ENCODE measurements at places on chromosomes 16 and 17.

DNA sequence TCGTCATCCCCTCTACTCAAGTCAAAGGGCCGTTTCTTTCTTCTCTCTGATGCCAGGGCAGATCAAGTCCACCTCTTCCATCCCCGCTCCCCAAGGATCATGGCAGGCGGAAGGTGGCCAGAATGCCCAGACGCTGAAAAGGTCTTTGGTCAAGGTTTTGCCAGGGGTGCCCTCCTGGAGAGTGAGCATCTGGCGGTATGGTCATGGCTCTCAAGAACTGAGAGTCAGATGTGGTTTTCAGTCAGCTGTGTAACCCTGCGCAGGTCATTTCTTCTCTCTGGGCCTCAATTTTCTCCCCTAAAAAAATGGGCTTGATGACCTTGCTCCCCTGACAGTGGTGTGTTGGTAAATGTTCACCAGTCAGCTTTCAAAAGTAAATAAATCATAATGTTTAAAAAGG lies 12.4 kb downstream of the FOXN1 start:
- no peak for DNase-seq

DNA sequence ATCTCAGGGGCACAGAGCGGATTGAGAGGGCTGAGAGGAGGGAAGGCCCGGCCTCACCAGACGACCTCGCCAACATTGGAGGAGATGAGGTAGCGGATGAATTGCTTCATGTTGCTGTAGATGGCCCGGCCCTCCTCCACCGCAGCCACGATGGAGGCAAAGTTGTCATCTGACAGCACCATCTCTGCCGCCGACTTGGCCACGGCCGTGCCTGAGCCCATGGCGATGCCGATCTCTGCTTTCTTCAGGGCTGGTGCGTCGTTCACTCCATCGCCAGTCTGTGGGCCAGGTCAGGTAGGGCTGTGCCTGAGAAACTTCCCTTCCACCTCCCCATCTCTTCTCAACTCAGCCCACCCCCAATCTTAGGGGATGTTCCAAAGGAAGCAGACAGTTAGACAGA lies 21.1 kb upstream of the P2RX1 start:
- DNase-seq, result no peak

- no peak for DNase-seq
Observed at GRCh38 chr17:55730380-55730779, 7.7 kb upstream of the TMEM100 start.

- no peak for DNase-seq
Observed at GRCh38 chr17:4859816-4860625, 26.9 kb downstream of the MINK1 start.

- peak; percentile 4 for DNase-seq
Observed at GRCh38 chr16:9311303-9311954, 220.0 kb downstream of the HAPSTR1 start.

DNA sequence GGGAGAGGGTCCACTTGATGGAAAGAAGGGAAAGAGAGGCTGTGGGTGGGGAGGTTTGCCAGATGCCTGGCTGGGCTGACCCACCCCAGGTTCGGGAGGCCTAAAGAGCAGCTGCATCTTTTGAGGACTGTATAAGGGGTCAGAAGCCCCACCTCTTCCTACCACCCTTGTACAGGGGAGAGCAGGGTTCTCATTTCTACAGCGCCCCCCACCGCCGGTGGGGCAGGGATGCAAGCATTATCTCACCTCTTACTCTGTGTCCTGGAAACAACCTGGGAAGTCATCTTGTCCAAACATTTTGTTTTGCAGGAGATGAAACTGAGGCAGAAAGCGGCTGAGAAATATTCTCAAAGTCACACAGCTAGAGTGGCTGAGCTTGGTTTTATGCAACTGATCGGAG lies 22.5 kb upstream of the CCDC182 start:
- no peak for DNase-seq

- peak; percentile 5 for DNase-seq
Observed at GRCh38 chr16:89122322-89122851, 28.7 kb downstream of the ACSF3 start.

DNA sequence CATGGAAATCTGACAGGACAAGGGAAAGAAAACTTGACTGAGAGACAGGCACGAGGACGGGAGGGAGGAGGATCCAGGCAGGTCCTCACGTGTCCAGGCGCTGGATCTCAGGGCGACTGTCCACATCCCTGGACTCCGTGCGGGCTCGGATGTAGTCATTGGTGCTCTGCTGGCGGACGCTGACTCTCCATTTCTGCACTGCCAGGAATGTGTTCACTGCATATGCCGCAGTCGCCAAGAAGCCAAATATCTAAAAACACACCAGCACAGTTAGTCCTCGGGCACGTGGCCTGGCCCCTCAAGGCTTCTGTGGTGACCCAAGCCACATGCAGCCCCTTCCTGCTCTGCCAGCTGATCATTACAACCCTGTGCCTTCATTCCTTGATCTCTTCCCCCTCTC lies 17.5 kb downstream of the CMTM3 start:
- no peak for DNase-seq

DNA sequence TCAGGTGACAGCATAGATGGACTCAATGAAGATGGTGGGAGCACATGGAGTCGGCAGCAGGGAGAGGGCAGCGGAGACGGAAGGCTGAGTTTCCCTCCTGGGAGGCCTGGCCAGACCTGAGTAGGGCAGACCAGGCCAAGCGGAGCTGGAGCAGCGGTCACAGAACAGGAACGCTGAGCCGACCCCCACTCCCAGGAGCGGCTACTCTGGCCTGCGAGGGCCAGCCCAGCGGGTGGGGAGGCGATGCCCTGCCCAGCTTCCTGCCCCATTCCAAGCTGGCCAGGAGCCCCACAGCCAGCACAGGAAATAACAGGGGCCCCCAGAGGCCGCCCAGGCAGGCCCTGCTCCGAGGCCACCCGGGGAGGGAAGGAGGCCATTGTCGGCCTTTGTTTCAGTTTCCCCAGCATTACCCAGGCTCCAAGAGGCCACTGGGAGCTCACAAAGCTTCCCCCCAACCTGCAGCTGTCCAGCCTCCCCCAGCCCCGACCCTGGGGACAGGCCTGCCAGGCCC lies 79.8 kb downstream of the ZNF423 start:
- DNase-seq, result peak; percentile 34

DNA sequence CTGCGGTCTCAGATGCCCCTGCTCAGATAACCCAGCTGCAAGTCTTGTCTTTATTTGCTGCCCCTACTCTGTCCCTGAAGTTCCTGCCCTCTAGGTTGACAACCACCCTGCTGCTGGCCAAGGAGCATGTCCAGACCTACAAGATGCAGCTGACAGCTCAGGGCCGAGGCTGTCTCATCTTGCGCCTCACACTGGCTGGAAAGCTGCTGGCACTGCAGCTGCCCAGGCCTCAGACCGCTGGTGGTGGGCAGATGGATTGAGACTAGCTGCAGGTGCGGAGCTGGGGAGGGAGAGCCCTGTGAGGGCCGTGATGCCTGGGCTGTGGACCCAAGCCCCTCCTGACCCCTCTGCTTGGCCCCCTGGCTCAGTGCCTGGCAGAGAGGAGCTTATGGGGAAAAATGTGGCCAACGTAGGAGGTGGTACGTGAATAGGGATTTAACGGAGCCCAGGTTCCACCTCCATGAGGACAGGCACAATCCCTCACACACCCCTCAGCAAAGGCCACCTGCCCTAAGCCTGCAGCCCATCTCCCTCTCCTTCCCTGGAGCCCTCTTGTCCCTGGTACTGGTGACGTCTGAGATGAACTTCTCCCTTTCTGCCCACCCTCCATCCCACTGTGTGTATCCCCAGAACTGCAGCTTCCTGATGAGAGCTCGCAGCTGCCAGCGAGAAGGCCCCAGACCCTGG lies 8.3 kb upstream of the GALK1 start:
- no peak for DNase-seq

GRCh38 chr17:74860872-74861661 lies 1.4 kb upstream of the GRIN2C start:
- DNase-seq, result no peak

DNA sequence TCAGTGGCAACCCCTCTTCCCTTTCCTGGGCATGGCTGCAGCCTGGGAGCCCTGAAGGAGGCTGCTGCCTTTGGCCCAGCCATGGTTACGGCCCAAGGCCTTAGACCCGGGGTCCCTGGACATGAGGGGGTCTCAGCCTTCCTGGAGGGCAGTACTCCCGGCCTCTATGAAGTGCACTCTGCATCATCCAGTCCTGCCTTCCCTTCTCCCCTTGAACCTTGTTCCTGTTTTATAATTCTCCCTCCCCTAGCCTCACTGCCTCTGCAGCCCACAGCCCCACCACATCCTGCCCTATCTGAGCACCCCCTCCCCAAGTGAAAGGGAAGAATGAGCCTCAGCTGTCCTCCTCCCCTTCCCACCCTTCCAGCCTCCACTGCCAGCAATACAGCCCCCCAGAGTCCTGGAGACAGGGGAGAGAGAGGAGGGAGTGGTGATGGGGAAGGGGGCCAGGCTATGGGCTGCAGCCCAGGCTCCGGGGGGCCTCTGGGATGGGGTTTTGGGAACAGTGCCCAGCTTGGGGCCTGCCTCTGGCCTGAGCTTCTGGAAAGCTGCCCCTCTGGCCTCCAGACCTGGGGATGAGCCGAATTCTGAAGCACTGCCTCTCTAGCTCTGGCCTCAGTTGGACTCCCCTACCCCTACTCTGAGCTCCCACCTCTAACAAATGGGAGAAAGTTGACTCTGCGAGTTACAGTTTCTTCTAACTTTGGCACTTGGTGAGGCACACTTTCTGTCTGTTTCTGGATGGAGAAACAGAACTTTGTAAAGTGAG lies 7.6 kb downstream of the CCR7 start:
- DNase-seq, result no peak
